ENCODE measurements at places on chromosomes 7 and 10.

GRCh38 chr7:4073750-4074149 lies 608.3 kb upstream of the FOXK1 start:
- DNase-seq: no peak

GRCh38 chr10:5764422-5765297 lies 48.6 kb downstream of the GDI2 start:
- DNase-seq: no peak

DNA sequence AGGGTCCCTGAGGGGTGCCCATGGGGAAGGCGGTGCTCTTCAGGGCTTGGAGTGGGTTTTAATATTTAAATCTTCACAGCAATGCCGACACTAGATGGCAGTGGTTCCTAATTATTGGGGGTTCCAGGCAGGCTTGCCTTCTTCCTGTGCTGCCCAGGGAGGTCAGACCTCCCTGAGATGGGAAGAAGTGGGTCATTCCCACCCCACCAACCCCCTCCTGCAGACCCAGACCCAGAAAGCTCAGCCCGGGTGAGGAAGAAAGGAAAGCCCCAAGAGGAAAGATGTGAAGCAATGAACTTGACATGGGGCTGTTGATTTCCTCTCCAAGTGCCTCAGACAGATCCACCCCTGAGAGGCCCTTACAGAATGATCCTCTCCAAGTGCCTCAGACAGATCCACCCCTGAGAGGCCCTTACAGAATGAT lies 85.1 kb upstream of the LANCL2 start:
- peak; percentile 58 for DNase-seq

DNA sequence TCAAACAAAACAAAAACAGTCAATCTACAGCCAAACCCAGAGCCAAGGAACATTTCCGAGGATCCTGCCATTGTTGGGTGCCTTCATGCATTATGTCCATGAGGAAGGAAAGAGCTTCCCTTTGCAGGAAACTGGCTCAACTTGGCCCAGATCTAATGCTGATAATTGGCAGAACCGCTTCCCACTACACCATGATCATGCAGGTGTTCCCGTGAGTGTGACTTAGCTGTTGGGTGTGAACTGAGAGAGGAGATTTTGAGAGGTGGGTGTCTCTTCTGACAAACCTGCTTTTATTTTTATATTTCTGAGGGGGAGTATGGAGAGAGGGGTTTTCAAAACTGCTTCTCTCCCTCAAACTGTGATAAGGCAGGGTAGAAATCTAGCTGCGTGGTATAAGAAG lies 14.6 kb downstream of the SAP25 start:
- DNase-seq: no peak

- no peak for DNase-seq
Measured at GRCh38 chr7:6181136-6181535, 91.3 kb downstream of the CYTH3 start.

DNA sequence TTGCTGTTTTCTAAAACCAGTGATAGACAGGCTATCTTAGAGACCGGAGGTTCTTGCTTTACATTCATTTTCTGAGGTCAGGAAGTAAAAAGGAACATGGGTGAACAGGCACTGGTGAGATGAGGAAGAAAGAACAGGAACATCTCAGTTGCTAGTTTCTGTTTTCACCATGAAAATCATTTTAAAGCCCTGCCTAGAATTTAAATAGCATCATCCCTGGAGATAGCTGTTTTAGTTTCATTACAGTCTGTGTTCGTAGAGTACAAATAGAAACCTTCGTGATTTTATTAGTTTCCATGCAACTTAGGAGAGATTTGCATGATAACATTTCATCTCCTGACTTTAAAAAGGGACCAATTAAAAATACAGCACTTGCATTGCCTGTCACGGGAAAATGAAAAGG lies 14.7 kb downstream of the KCNMA1 start:
- DNase-seq: no peak

DNA sequence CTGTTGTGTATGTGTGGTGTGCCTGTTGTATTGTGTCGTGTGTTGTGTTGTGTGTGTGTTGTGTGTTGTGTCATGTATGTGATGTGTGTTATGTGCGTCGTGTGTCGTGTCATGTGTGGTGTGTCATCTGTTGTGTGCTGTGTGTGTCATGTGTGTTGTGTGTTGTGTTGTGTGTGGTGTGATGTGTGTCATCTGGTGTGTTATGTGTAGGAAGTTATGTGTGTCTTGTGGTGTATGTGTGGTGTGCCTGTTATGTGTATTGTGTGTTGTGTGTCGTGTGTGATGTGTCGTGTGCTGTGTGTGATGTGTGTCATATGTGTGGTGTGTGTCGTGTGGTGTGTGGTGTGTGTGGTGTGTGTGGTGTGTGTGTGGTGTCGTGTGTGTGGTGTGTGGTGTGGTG lies 145.2 kb downstream of the DNAJB6 start:
- DNase-seq: peak; percentile 2

DNA sequence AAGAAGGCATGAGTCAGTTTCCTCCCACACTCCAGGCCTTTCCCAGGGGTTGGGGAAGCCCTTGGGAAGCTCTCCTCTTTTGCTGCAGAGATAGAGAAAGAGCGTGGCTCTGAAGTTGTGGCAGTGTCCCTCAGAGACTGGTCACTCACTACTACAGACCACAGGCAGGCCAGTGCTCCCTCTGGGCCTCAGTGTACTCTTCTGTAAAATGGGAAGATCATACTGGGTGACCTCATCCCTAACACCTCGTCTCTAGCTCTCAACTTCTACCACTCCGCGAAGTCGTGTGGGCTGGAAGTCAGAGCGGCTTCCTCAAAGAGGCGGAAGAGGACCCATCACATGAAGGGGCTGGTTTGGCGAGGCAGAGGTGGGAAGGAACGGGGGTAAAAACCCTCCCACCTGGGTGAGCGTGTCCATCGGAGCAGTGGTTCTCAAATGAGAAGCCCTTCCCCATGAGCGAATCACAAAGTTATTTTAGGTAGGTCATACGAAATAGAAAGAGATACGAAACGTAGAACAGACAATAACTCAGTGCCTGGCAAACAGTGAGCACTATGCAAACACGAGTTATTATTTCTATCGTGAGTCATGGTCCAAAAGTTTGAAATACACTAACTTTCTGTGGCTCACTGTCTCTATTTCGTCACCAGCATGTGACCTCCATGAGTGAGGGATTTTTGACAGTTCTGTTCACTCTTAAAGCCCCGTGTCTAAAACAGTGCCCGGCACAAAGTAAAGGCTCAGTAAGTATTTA lies 32.7 kb downstream of the PRKAG2 start:
- DNase-seq: no peak

- no peak for DNase-seq
Measured at GRCh38 chr7:1298931-1299885, 66.5 kb downstream of the UNCX start.

DNA sequence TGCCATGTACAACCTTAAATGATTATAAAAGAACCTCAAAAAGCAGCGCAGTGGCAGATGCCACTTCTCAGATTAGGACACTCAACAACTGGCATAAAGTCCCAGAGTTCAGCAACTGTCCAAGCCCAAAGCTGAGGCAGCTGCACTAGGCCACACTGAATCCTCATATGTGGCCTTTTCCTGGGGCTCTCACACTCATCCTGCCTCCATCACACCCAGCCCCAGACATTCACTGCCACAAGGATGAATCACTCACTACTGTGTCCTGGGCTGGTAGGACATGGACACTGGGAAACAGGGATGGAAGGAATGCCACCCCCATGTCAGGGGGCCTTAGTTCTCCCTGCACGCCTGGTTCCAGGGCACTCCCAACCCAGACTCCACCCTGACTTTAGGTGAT lies 547.7 kb downstream of the TNS3 start:
- no peak for DNase-seq

DNA sequence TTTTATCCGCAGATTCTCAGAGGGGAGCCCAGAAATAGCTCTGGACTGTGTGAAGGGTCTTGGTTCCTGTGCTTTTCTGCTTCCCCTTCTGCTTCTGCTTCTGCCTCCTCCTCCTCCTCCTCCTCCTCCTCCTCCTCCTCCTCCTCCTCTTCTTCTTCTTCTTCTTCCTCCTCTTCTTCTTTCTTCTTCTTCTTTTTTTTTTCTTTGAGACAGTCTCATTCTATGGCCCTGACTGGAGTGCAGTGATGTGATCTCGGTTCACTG lies 11.6 kb downstream of the PDZD7 start:
- DNase-seq: no peak

DNA sequence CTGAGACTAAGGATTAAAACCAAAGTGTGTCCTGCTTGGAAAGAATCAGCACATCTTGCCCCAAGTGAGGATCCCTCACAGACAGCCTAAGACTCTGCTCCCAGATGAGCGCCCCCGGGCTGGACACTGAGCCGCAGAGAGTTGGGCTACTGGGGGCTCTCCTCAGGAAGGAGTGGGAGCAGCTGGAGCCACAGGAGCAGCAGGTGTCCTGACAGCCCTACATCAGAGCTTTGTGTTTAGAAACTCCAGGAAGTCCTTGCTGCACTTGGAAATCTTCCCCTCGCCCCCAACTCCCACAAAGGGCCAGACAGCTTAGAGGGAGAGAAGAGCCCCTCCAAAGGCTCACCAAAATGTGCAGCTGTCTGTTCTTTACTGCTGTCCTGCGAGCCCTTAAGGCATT lies 172.2 kb downstream of the HERPUD2 start:
- DNase-seq: no peak

- no peak for DNase-seq
Measured at GRCh38 chr10:58747687-58748086, 235.0 kb downstream of the BICC1 start.

DNA sequence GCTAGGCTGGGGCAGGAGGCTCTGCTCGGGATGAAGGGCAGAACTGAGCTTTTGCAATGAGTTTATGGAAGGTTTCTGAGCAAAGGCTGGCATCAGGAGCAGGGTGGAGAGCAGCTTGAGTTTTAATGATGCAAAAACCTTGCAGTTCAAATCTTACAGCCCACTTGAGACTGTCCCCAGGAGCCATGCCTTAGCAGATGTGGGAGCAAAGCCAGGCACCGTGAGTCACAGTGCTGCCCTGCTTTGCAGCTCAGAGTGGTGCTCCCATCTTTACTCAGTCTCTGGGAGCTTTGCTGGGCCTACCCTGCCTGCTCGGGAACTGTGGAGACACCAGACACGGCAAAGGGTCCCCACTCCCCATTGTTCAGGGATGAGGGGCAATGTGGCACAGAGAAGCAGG lies 122.4 kb upstream of the NPS start:
- no peak for DNase-seq

GRCh38 chr7:346116-346898 lies 56.3 kb downstream of the FOXL3 start:
- no peak for DNase-seq

DNA sequence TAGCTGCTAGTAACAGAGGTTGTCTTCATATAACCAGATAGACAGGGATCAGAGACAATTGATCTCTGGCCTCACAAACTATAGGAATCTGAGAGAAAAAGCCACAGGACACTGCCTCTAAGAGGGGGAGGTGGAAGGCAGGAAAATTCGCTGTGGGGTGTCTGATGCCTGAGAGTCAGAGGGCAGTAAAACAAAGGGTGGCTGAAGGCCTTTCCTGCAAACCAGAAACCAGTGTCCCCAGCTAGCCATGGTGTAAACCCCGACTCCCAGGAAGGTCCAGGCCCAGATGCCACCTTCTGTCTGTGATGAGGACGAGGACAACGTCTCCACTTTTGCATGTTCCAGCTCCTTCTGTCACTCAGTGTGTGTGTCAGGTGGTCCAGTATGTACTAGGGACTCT lies 215.1 kb downstream of the ADARB2 start:
- DNase-seq: no peak

- no peak for DNase-seq
Measured at GRCh38 chr7:37494926-37495325, 46.3 kb upstream of the ELMO1 start.

DNA sequence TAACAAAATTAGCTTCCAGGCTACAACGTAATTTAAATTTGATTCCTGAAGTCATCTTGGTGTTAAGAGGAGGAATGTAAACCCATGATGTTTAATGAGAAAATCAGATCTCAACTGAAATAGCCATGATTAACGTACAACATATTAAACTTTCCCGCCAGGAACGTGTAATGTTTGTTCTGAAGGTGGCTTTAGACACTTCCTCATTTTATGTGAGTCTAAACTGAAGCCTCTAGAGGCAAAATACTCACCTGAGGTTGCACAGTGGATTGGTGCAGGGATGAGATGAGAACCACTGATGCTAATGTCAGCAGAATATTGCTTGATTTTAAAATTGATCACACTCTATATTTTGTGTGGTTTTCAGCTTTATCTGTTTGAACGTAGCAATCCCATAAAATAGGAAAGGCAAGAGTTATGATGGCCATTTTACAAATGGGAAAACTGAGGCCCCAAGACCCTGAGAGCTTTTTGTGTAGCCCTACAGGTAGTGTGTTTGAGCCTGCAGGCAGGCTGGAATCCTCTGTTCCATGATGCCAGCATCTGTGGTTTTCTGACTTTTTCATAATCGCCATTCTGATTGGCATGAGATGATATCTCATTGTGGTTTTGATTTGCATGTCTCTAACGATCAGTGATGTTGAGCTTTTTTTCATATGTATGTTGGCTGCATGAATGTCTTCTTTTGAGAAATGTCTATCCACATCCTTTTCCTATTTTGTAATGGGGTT lies 243.7 kb upstream of the BMPER start:
- no peak for DNase-seq

DNA sequence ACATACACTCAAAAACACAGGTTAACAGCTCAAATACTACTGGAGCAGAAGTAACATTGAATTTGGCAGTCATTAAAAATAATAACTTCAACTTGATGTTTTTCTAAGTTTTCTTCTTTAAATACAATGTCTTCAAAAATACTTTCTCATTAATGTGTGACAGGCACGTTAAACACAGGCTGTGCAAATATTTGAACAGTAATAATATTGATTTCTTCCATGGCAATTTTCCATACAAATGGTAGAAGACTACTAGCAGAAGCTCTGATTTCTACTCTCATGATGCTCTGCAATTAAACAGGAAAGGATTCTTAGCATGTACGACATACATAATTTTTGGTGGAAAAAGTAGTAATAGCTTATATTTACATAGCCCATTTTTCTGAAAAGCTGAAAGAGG lies 47.4 kb downstream of the NRP1 start:
- no peak for DNase-seq

DNA sequence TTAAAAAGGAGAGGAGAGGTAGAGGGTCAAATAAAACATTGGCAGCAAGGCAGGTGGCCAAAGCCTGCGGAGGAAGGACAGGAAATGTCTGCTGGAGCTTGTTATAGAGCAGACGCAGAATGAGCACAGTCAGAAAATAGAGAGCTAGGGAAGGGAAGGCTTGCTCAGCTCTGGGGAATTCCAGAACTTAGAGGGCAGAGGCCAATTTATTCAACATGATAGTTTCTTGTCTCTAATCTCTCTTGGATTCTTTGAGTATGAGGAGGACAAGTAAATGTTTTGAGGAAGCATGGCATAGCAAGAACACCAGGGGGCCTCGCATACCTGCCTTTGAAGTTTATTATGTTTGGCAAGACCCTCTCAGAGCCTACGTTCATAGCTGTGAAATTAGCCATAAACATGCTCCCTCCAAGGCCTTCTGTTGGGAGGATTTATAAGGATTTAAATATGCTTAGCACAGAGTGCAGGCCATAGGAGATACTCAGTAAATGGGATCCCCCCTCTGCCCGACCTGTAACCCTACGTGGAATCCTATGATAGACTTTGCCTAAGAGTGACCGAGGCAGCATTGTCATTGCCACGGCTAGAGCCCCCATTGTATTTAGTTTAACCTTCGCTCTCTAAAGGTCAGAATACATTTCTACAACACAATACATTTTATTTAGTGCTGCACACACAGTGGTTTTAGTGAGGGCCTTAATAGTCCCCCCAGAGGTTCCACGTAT lies 293.9 kb downstream of the CCDC3 start:
- DNase-seq: no peak

- no peak for DNase-seq
Measured at GRCh38 chr10:110042891-110043290, 35.1 kb downstream of the ADD3 start.

GRCh38 chr7:107592361-107593024 lies 12.4 kb downstream of the BCAP29 start:
- DNase-seq: no peak

- DNase-seq: no peak
Measured at GRCh38 chr7:151133986-151134742, 33.3 kb downstream of the GBX1 start.

All from CD8-positive, alpha-beta memory T cell (primary cell).